Activated CD4-positive, alpha-beta T cell treated with anti-CD3 and anti-CD28 coated beads, Interleukin-2, Interleukin-4, amounts not matched to agents 100 ng/mL and 50 ng/mL, durations not matched to agents 16 hours and 8 hours (primary cell): ENCODE measurements at places on chromosomes 5 and 9.
A peak's percentile ranks its signal among the peaks of the same experiment; 100 is the strongest.

- DNase-seq = no peak
These were observed 48.7 kb downstream of the PCSK1 start for GRCh38 chr5:96384353-96384752.

DNA sequence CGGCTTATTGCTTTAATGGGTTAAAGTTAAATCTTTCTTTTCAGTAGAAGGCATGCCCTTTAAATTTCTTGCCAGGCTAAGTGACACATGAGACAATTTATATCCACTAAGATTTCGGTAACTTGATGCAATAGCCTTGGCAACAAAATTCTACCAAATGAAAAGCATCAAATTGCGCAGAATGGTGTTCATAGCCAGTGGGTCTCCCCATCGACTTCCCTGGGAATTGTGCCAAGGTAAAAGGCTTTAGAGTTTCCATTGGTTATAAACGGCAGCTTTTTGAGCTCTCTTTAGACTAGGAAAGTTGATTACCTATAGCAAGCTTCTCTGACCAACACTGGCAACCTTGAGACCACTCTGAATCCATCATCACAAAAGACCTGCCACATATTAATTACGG lies 358.4 kb downstream of the ARRDC3 start:
- no peak for DNase-seq

GRCh38 chr9:95189251-95190098 lies 128.0 kb downstream of the FANCC start:
- peak; percentile 47 for DNase-seq

- DNase-seq = no peak
These were observed 301.5 kb downstream of the KCTD16 start for GRCh38 chr5:144472221-144472620.

DNA sequence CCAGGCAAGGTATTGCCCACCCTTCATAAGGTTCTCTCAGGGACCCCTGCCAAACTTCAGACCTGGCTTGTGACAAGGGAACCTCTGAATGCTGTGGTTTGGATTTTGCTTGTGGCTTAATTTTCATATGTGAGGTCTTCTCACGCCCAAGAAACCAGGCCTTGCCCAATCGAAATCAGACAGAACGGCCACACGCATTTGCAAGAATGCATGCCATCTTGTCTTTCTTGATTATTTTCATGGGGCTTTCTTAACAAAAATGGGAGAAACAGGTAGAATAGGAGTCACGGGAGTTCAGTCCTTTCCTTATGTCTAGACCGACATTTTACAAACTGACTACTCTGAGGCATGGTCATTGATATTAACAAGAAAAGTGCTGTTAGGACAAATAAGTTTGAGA lies 170.2 kb upstream of the PAPPA start:
- DNase-seq = no peak

GRCh38 chr9:134881313-134881670 lies 682 bp downstream of the FCN2 start:
- DNase-seq = no peak

DNA sequence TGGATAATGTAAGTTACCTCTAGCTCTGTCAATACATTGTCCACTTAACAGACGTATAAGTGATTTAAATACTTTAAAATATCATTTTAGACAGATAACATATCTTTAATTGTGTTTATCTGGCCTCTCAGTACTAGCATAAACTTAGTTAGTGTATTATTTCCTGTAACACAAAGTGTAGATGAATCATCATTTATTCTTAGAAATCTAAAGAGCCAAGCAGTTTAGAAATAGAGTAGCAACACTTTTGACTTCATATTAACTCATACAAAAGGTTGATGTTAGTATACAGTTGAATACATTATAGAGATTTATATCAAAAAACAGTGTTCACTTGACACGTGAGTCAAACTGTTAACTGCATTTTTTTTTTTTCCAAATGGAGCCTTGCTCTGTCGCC lies 18.0 kb downstream of the NCBP1 start:
- no peak for DNase-seq

DNA sequence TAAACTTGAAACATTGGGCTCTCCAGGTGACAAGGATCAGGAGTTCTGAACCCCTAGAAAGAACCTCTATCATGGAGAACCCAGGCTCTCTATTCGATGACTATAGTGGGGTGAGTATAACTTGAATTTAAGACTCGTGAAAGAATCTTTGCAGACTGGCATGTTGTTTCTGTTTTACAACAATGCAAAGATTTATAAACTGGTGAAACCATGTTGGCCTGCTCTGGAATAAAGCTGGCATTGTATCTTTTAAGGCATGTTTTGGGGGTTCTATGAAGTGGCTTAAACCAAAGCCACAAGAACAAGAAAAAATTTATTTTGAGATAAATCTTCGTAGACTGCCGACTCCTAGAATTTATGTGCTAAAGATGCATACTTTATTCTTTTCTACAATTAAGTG lies 9.8 kb upstream of the GDNF start:
- no peak for DNase-seq

GRCh38 chr9:69801989-69802388 lies 18.6 kb upstream of the CFAP95 start:
- DNase-seq = no peak

DNA sequence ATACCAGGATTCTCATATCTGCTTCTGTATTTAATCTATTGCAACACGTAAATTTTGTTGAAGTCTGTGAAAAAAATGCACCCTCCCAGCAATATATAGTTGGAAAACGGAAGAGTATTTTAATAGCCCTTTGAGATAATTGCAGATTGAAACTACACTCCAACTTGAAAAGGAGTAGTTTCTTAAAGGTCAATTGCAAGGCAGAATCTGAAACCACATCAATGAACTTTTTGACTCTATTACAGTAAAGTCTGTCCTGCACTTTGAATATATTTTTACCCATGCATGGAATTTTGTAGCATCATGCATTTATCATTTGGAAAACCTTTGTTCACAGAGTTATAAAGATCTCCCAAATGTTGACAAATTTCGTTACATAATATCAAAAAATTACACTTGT lies 311.6 kb upstream of the NREP start:
- no peak for DNase-seq

- DNase-seq = no peak
These were observed 71.0 kb upstream of the TARS1 start for GRCh38 chr5:33369485-33370465.

DNA sequence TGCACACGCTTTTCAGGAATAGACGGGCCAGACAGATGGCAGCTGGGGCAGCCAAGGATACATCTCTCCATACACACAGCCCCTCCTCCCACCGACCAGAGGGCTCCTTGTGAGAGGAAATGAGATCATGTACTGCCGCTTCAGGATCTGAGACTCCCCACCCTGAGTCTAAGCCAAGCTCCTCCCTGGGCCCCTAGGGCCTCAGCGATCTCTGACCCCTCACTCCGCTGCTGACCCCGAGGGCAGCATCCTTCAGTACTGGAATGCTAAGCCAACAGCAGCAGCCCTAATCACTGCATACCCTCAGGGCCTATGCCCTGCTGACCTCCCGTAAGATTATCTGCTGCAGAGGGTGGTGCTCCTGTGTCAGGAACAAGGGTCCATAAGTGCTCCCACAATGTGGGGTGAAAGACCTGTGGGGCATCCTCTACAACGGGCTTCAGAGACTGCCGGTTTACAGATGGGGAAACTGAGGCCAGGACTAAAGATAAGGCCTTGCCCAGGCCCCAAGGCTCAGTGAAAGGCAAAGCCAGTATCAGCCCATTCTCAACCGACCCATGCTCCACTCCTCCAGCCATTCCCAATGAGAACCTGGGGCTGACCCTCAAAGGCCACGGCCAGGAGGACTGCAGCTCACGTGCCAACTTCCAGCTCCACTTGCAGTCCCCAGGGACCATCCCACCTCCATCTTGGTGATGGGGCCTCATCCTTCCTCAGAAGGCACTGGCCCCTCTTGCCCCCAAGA lies 37.5 kb downstream of the BICD2 start:
- no peak for DNase-seq

DNA sequence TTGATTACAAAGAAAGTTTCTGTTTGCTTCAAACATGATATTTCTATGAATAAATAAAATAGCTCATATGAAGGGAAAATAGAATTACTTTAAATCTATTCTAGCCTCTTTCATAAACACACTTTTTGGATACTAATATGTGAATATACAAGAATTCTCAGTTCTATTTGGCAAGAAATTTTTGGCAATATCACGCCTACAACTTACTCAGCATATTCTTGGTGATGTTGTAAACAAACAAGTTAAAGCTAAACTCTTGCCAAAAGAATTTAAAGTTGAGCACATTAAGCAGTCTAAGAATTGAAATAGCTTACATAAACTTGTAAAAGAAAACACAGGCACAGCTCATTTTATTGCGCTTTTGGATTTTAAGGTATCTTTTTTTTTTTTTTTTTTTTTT lies 209.8 kb downstream of the CDH12 start:
- DNase-seq = no peak

DNA sequence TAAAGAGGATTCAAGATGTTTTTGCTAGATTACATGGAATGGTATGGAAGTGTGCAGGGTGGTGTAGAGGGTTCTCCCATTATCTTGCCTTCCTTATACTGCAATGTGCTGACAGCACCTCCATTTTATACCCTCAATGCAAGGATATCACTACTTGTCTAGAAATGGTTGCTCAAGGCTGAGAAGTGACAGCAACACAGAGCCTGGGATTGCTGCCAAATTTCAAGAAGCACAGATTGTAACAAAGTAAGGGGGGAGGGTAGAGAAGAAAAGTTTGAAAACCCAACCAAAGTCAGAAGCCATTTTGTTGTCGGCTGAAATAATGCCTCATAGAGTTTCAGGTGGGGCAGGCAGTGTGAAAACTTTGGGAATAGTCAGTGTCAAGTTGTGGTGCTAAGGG lies 29.8 kb downstream of the PCDHAC2 start:
- DNase-seq = no peak

- DNase-seq = no peak
These were observed 8.6 kb downstream of the TEK start for GRCh38 chr9:27117489-27118135.

DNA sequence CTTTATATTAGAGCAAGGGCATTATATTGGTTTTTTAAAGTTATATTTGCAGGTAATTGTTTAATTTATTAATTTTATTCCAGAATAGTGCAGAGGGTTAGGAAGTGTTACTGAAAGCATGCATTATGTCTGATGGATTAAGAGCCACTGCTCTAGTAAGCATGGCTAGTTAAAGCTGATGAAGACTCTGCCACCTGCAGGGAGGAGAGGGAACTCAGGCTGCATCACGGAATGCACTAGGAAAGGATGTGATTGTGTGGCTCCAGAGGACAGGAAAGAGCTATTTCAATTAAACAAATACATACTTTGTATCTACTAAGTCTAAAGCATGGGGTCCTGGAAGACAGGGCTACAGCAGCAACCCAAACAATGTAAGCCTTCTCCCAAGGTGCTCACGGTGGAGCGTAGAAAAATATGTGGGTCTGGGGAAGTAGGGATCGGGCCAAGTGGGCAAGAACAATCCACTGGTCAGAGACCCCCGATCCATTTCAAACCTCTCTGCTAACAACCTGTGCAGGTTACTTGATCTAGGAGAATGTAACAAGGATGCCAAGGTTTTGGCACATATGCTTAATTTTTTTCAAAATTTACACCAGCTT lies 15.3 kb upstream of the GRXCR2 start:
- DNase-seq = peak; percentile 19

- no peak for DNase-seq
These were observed 24.4 kb downstream of the CTXN3 start for GRCh38 chr5:127673117-127673800.

DNA sequence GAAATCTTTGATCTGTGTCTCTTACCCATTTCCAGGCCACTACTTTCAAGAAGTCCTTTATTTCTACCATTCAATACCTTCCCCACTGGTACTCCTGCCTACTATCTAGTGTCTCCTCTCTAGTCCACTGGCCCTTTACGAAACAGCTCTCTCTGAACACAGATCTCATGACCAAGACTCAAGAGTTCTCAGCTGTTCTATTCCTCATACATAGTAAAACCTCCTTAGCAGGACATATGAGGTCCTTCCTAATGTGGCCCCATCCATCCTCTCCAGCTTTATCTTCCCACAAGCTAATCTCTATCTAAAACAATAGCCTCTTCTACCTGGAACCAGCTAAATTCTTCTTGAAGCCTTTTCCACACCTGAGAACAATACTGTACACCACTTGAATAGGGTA lies 2.6 kb downstream of the TEX10 start:
- DNase-seq = no peak

GRCh38 chr9:131754846-131755245 lies 15.0 kb upstream of the RAPGEF1 start:
- DNase-seq = no peak

DNA sequence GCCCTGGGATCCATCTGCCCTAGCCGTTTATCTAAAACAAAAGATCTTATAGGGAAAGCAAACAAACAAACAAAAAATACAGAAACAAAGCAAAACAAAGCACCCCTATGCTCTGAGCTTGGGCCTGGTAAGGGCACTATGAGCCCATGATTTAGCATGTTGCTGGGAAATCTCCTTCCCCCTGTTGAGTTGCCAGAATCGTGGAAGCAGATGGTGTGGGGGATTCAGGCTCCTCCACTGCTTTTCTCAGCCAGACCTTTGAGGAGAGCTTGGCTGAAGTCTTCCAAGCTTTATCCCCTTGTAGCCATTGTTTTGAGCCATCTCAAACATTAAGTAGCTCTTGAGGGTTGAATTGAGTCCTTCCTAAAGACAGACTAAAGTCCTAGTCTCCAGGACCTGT lies 29.9 kb downstream of the TMC1 start:
- DNase-seq = no peak

DNA sequence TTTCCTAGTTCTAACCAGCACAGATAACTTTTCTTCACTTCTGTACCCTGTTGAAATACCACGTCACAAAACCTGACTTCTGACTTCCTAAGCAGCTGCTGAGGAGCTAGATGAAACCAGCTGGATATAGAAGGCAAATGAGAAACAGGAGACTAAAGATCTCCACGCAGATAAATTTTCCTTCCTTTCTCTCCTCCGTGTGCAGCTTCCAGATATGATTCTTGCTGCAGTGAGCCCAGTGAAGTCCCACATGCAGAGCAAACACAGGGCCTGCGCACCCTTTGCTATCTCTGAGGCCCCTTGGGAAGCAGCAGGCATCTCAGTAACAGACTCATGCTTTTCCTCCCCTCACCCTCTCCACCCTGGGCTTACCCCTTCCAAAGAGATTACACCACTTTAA lies 1638.3 kb downstream of the MAT2B start:
- no peak for DNase-seq

DNA sequence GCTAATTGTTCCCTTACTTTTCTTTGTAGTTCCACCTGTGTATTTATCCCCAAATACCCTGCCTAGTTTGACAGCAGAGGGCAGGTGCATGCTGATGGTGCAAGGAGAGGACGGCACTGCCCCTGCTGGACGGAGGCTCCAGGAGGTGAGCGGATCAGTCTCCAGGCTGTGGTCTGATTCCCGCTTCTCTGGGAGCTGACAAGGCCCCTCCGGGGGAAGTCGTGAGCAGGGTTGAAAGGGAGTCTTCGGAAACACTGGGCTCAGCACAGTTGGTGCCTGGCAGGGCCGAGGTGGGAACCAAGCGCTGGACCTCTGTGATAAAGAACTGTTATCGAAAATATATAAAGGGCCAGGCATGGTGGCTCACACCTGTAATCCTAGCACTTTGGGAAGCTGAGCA lies 52.9 kb downstream of the RASGEF1C start:
- no peak for DNase-seq
